ENCODE measurements at places on chromosomes 3 and 15.

DNA sequence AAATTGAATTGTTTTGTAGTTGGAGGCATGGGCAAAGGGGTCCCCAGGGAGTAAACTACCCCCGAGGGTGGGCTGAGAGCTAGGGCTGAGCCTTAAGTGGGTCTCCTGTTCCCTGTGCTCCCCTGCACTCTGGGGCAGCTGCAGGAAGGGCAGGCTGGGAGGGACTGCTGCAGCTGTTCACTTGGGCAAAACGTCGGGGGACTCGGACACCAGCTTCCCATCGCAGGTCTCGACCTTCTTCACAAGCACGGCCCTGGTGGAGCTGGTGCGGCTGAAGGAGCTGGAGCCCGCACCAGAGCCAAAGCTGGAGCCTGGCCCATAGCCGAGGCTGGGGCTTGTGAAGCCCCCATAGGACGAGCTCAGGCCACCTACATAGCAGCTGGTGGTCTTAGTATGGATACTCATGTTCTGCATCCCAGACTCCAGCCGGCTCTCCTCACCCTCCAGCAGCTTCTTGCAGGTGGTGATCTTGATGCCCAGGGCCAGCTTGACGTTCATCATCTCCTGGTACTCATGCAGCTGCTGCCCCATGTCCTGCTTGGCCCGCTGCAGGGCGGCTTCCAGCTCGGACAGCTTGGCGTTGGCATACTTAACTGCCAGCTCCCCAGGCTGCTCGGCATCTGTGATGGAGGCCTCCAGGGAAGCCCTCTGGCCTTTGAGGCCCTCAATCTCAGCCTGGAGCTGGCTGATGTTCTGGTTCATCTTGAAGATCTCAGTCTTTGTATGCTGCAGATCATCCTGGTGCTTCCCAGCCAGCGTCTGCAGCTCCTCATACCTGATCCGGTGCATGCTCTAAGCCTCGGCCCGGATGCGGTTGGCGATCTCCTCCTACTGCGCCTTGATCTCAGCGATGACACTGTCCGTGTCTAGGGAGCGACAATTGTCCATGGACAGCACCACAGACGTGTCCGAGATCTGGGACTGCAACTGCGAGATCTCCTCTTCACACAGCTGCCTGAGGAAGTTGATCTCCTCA lies 423.5 kb upstream of the ARPP21 start:
- DNase-seq = no peak

- no peak for DNase-seq
Observed at GRCh38 chr15:78147566-78147965, 1.6 kb upstream of the IDH3A start.

DNA sequence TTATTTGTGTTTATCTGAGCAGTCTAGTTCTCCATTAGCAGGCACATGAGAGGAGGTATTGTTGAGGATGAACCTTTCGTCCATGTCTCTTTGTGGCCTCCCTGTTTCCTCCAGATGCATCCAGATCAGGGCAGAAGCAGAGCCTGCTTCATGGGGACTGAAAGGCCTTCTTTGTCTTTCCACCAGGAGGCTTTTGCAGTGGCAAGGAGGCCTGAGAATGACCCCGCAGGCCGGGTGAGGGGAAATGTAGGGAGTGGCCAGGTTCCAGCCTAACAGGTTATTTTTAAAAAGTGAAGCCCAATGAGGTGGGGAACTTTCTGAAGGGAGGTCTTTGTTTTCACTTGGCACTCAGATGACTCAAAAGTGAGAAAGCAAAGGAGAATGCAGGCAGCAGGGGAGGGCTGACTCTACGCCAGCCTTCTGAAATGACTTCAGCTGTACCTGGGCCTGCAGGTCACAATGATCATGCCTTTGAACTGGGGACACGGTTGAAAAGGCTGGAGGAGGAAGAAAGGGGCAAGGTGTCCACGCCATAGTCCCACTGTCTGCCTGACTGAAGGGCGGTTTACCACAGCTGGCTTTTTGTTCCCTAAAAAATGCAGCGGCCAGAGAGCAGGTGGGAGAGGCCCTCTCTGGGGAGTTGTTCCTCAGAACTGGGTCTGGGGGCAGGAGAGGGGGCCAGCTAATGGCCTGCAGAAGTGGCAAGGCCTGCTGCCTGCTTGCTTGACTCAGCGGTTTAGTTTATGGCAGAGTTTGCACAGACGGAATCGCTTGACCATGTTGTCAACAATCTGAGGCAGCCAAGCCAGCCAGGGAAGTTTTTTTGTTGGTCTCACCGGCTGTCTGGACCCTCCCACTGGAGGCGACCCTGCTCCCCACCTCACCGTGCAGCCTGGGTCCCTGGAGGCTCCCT lies 28.7 kb downstream of the CMTM7 start:
- DNase-seq = no peak

- no peak for DNase-seq
Observed at GRCh38 chr15:40364251-40364650, 6.2 kb downstream of the DISP2 start.

DNA sequence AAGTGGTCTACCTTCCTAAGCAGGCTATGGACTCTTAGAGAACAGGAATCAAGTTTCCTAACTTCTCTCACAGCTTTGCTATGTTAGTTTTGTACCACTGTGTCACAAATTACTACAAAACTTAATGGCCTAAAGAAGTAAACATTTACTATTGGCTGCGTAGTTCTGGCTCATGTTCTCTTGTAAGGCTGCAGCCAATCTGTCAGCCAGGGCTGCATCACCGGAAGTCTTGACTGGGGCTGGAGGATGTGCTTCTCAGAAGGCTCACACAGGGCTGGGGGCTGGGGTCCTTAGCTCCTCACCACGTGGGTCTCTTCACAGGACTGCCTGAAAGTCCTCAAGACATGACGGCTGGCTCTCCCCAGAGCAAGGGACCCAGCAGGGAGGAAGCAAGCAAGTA lies 15.5 kb downstream of the STIMATE start:
- DNase-seq = no peak

- DNase-seq = no peak
Observed at GRCh38 chr15:81418444-81418843, 44.4 kb upstream of the TMC3 start.

- no peak for DNase-seq
Observed at GRCh38 chr3:68088216-68088615, 433.8 kb upstream of the SUCLG2 start.

DNA sequence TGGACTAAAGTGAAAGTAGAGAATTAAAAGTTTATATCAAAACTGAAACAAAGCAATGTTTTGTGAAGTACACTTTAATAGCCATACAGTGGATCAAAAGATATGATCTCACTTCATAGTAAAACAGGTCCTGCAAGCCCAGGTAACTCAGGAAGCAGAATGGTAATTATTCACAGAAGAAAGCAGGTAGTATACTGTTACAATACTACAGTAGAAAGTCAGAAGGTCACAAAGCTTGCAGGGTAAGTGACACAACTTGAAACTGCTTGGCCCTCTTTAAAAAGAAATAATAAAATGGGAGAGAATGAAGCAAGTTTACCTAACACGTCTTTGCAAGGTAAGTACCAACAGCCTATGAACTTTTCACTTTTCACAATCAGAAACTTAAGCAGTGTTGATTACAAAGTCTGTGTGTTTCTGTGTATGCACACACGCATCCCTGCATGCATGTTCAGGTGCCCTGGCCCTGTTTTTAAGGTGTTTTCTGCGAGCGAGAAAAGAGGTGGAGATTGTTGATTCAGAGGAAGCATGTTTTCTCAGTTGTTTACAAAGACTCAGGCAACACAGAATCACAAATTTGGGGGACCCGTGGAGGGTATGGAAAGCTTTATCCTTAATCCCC lies at the start of gene NAALADL2:
TSS of gene NAALADL2 (plus strand) at position 221 of the 622 bp plus-strand sequence.
- DNase-seq = no peak

DNA sequence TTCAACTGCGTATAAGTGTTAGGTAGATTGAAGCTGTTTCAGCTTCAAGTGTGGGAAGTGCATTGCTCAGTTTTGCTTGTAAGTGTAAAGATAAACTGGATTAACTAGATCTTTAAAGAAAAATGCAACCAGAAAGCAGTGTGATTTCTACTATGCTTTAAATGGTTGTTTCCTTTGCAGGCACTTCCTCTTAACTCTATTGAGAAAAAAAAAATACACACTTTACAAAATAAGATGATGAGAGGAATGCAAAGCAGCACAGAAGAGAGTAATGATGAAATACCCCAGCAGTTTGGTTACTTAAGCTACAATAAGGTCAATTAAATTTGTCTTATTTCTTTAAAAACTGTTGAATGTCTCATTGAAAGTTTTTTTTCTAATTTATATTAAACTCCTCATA lies 40.8 kb downstream of the DPH6 start:
- DNase-seq = no peak

- DNase-seq = no peak
Observed at GRCh38 chr15:39621210-39621609, 40.3 kb downstream of the THBS1 start.

DNA sequence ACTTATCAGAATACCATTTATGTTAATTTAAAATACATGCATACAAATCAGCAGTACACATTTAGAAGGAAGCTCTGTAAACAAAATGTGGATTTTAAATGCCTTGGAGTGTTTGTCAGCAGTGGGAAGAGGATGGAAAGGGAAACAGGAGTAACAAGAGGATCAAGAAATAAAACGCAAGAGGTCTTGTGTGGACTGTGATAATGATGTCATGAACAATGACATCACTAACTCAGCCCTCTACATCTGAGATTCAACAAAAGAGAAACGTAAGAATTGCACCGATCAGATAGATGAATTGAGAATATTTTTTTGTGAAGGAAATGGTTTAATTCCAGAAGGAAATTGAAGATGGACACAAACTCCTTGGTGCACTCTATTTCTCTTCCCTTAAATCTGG lies 44.0 kb upstream of the CNOT10 start:
- no peak for DNase-seq

- no peak for DNase-seq
Observed at GRCh38 chr15:52427804-52428203, 100.9 kb downstream of the MYO5A start.

GRCh38 chr3:100775226-100775625 lies 65.9 kb downstream of the TFG start:
- no peak for DNase-seq

GRCh38 chr15:76298986-76299385 lies 12.3 kb downstream of the ETFA start:
- DNase-seq = no peak

DNA sequence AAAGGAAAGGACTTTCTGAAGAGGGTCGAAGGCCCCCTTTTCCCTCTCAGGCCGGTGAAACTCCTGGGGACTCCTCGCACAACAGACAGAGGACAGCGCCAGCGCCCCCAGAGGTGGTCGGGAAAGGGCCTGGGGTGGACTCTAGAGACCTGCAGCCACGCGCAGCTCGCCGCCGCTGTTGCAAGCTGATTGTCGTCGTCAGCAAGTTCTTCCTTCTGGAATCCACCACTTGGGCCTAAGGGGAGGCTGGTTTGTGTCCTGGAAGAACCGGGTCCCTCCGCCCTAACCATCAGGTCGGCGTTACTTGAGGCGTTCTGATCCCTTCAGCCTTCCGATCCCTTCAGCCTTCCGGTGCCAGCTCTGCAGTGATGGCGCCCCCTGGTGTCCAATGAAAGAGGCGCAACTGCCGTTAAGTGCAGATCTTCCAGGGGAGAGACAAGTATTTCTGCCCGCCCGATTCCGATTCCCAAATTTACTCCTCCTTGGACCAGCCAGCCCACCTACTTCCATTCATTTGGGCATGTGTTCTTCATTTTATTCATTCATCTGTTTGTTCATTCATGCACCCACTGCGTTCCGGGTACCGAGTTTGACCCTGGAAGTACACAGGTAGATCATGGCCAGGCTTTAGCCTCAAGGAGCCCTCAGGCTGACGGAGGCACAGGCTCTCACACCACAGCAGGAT lies 77.2 kb upstream of the SLC6A11 start:
- peak; percentile 78 for DNase-seq

- DNase-seq = no peak
Observed at GRCh38 chr3:31876331-31876730, 104.7 kb downstream of the OSBPL10 start.

- DNase-seq = no peak
Observed at GRCh38 chr3:59027607-59028006, 22.2 kb downstream of the CFAP20DC start.

DNA sequence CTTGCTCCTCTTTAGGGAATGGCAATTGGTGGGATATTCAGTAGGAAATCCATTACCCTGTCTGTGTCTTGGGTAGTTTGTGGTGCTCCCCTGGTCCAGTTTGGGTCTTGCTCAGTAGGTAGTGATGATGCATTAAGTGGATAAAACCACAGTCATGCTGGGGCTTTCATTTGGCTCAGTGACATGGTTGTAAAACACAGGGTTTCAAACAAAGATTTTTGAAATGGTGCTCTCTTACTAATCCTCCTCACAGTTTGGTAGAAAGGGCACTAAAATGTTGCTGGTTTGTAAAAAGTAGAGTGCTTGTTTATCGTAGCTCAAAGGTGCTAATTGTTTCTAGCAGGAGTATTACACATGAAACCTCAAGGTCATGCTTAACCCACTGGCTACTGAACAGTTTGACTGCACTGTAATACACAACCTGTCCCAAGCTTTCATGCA lies 22.9 kb downstream of the BBX start:
- no peak for DNase-seq

DNA sequence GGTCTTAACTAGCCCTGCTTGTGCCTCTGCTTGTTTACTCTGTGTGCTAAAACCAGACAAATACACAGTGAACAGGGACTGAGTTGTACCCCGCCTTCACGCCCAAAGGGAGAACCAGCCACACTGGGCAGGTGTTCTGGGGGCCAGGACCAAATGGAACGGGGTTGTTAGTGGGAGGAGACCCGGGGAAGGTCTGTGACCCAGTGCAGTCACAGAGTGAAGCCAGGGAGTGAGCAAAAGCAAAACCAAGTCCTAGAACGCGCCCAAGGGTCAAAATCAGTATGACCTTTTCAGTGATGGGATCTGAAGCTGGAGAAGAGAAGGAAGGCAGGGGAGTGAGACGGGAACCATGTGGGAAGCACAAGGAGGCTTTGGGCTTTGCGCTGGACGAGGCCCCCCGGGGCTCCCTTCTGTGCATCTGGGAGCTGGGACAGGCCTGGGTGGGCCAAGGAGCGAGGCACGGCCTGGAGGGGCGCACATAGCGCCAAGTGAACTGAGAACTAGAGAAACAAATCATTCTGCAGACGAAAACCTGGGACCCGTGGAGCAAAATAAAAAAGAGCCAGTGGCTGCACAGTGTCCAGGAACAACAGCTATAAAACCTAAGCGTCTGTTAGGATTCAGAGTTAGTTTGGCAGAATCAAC lies 78.3 kb upstream of the ALDH1A3 start:
- no peak for DNase-seq

DNA sequence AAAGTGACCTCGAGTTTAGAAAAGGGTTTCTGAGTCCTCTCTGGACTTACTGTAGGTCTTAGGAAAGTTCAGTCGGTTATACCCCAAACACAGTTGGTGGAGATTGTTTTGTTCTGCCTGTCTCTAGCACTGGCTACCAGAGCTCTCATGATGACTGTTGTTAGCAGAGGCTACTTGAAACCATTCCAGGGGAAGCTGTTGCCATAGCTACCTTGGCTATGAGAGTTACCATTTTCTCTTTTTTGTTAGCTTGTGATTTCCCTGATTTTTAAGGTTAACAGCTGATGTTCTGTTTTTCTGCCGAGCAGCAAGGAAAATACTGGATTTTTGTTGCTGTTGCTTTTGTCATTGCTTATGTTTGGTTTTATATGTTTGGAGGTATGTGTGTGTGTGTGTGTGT lies 26.7 kb downstream of the ABHD2 start:
- DNase-seq = peak; percentile 53

GRCh38 chr15:67512140-67512539 lies 8.8 kb upstream of the C15orf61 start:
- DNase-seq = no peak

Data from midbrain (tissue), 1 donor.